ENCODE measurements at places on chromosomes 16 and 17.

DNA sequence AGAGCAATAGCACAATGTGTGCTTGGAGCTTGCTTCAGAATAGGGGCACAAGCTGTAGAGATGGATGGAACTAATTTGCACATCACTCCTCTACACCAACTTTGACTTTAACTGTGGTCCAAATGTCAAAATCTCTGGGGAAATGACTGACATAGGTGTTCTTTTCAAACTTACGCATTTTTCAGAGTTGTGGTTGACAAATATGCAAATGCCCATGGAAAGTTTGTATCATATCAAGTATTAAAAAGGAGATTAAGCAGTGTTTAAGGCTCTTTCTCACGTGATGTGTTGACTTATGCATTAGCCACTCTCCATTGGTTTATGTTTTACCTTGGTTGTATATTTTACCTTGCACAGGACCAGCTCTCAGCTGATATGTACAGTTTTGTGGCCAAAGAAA lies 77.1 kb downstream of the ELAC2 start:
- DNase-seq = no peak

GRCh38 chr17:72622661-72623433 lies 469.6 kb downstream of the SLC39A11 start:
- peak; percentile 49 for DNase-seq

GRCh38 chr17:80445007-80445725 lies 30.2 kb downstream of the ENDOV start:
- DNase-seq = no peak

- DNase-seq = peak; percentile 56
Measured at GRCh38 chr17:6365200-6365943, 69.5 kb downstream of the AIPL1 start.

DNA sequence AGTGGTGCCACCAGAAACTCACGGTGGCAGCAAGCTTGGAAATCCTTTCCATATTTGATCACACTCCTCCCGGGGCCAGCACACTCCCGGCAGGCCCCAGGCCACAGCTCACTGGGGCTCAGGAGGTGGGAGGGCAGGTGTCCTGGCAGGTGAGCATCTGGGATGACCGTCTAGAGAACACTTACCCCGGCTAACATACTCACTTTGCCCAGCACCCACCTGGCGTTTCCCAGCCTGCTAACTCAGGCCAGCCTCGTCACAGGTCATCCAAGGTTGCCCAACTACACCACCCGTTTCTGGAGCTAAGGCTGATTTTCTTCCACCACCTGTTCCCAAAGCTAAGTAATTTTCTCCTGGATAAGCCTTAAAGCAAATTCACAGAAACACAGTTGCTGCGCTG lies 24.9 kb downstream of the FBXO31 start:
- DNase-seq = no peak

- no peak for DNase-seq
Measured at GRCh38 chr16:87782033-87782432, 16.2 kb upstream of the KLHDC4 start.

GRCh38 chr17:41781404-41782110 lies 5.0 kb downstream of the JUP start:
- no peak for DNase-seq

DNA sequence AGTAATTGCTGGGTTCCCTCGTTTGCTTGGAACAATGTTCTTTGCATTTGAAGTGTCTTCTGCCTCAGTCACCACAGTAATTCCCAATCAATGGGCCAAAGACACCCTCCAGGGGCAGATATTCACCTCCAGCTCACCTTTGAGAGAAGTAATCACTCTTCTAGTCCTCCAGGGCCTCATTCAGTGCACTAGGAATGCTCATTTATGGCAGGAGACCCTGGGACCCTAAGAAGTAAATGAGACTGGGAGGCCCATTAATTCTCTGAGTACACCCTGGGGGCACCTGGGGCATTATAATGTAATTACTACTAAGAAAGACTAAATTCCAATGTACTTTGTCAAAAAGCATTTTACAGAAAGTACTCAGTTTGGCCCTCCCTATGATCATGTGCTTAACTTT lies 158.2 kb upstream of the XYLT1 start:
- DNase-seq = peak; percentile 9

- no peak for DNase-seq
Measured at GRCh38 chr17:7589891-7590691, at the start of gene SOX15. SOX15 (minus strand) TSS chr17:7590094; CDS start chr17:7589676, 418 bp downstream.

DNA sequence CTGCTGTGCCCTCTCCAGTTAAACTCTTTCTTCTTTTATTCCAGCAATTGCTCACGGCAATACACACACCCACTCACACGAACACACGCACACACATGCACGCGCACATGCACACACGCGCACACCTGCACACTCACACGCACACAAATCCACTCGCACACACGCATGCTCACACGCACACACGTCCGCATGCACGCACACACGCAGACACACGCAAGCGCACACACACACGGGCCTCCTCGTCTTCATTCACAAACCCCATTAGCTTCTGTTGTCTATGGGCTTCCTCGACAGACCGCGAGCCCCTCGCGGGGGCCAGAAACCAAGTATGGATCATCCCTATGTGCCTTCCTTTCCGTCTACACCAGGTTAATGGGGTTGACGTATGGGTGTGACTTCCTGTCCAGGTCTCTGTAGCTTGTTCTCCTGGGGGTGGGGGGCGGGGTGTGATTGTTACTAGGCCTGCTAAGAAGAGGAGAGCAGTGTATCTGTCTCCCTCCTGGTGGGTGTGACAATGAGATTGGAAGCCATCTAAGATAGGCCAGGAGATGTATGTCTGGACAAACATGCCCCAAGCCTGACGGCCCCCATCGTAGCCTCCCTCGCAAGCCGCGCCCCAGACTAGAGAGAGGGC lies 670 bp upstream of the CTF1 start:
- DNase-seq = peak; percentile 80

GRCh38 chr17:7655541-7655840 lies 4.8 kb downstream of the ATP1B2 start:
- DNase-seq = no peak

DNA sequence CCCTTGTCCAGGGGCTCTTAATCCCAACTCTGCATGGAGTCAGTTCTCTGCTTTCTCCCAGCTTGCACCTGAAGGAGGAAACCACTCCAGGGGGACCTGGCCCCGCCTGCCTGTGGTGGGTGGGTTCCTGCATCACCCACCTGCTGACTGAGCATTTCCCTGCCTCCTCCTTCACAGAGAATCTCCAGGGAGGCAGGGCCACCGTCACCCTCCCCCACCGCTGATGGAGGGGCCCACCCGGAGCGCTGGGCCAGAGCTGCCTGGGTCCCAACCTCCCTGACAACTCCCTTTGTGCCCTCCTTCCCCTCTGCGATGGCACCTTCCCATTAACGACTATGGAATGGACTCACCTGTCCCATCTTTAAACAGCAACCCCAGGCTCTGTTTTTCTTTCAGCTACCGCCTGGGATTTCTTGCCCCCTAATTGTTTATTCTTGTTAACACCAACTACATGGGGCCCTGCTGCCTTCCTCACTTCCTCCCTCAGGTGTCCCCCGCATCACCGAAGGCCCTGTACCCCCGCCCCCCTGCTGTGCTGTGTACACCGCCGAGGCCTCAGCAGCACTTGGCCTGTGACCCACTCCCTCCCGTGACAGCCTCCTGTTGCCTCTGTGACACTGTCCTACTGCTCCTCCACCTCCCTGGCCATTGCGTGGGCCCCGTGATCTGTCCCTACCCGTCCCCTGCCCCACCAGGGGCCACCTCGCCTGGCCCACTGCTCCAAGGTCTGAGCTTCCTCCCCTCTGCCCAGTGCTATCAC lies 842 bp upstream of the TEDC2 start:
- no peak for DNase-seq

- DNase-seq = peak; percentile 29
Measured at GRCh38 chr16:88430524-88431446, 22.3 kb upstream of the ZFPM1 start.

DNA sequence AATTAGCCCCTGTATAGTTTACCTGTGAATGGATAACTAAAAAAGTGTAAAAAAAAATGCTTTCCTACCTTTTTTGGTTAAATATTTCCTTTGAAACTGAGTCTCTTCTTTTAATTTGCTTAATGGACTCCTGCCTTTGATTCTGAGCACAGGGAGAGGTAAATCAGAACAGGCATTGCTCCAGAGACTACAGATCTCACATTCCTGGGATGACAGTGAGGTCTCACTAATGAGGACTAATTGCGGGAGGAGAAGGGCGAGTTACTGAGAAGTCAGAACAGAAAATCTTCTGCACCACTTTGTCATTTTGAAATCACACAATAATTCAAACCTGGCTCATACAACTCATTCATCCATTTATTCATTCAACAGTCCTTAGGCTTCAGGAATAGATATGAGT lies 437.0 kb upstream of the ASIC2 start:
- DNase-seq = no peak

GRCh38 chr17:45299361-45299760 lies 17.5 kb downstream of the MAP3K14 start:
- no peak for DNase-seq

GRCh38 chr16:20147091-20147490 lies 73.4 kb upstream of the GPR139 start:
- no peak for DNase-seq

- DNase-seq = no peak
Measured at GRCh38 chr17:40181205-40181604, 3.9 kb downstream of the RAPGEFL1 start.

GRCh38 chr17:19747159-19747719 lies 859 bp downstream of the ALDH3A1 start:
- DNase-seq = no peak

DNA sequence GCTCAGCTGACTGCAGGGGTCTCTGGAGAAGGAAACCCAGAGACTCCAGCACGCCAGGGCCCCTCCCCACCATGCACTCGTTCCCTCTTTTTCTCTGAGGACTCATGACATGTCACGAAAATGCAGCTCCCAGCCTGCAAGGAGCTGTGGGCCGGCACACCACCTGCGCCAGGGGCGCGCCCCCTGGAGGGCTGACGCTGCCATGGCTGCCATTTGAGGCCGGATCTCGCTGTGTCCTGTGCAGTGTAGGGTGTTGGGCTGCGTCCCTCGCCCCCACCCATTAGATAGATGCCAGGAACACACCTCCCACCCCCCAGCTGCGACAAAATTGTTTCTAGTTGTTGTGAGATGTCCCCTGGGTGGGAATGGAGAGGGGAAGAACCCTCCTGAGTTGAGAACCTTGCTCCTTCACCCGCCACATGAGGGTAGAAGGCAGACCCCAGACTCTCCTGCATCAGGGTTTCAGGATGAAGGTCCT lies 8.2 kb downstream of the SYNGR2 start:
- DNase-seq = peak; percentile 37

DNA sequence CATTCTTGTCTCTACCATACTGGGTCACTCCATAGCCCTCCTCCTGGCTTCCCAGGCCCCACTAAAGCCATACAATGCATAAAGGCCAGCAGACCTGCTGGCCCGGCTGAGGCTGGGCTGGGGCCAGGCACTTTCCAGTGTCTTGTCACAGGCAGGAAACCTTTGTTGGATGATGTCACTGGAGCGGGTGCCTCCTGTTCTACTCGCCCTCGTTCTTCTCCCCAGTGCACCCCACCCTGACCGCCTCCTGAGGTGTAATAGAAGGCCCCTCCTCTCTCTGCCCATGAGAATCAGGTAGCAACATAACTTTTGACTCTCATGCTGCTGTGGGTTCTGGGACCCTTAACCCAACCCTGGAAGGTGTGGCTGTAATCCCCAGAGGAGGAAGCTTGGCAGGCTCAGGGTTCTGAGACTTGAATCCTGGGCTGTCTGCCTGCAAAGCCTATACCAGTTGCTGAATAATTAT lies 54.2 kb upstream of the IL34 start:
- DNase-seq = no peak

- peak; percentile 43 for DNase-seq
Measured at GRCh38 chr17:78939615-78940014, 14.4 kb upstream of the TIMP2 start.

- no peak for DNase-seq
Measured at GRCh38 chr17:32152130-32152529, 9.8 kb downstream of the RHOT1 start.

GRCh38 chr16:54511222-54511731 lies 224.7 kb upstream of the IRX3 start:
- DNase-seq = peak; percentile 91

DNA sequence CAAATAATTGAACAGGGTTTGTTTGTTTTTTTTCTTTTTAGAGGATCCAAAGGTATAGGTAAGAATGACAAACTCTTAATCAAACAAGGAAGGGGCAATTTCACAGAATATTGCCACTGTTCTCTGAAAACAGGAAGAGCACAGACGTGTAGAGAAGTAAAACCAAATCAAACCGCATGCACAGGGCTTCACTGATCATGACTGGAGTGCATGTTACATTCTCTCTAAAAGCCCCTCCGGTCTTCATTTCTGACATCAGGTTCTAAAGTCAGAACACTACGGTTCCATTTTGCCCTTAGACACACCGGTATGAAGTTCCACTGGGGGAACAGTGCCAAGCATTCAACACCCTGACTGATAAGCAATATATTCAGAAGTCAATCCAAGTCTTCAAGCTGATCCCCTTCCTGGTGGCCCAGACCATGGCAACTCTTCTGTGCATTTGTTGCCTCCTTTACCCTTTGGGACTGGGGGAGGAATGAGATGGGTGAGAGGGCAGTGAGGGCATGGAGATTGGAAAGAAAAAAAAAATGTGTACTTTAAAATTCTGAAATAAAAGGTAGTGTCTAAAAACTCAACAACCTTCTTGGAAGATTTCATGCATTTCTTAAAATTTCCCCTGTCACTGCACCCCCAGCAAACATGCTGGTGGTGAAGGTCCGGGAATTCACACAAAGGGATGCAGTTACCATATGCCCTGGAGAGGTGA lies 1.4 kb downstream of the MMD start:
- DNase-seq = no peak

DNA sequence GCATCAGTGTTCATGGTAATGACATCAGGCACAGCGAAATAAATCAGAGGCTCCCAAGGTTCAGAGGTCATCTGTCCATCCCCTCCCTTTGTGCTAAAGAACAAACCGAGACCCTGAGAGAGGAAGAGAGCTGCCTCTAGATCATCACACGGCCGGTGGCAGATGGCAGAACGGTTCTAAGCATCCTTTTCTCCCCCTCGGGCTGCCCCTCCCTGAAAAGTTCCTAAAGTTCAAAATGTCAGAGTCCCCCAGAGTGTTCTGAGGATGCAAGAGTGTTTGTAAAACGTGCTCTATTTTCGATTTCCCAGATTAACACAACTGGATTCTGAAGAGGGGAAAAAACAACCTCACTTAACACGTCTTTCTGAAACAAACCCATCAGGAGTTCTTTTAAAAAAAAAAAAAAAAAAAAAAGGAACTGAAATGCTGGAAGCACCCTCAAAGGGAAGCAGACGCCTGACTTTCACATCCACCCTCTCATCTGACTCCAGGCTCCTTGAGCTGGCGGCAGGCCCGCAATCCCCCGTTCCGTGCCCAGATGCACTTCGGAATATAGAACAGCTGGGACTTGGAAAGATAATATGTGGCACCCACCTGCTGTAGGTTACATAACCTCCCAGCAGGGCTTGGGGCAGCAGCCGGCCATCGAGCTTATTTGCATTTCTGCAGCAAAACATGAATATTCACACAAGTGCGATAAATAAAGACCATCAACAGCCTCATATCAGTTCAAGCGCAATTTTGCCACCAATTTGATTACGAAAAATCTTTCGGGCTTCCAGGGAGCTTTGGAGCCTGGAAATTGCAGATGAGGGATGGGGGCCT lies 115.5 kb upstream of the SMURF2 start:
- DNase-seq = no peak

GRCh38 chr17:7477392-7478275 lies 1.8 kb downstream of the ZBTB4 start:
- peak; percentile 64 for DNase-seq

DNA sequence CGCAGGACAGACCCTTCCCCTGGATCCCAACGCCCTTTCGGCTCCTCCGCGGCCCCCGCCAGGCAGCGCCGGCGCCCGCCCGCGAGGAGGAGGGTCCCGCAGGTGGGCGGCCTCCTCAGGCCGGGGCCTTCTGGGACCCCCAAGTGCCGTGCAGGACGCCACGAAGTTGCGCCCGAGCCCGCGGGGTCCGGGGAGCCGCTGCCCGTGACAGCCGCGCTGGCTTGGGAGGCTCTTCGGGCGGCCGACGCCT lies 504 bp downstream of the ERN1 start:
- no peak for DNase-seq

Measured in fibroblast of skin of right biceps (primary cell).